GM18507 (cell line): ENCODE measurements at places on chromosomes 5 and 9.

DNA sequence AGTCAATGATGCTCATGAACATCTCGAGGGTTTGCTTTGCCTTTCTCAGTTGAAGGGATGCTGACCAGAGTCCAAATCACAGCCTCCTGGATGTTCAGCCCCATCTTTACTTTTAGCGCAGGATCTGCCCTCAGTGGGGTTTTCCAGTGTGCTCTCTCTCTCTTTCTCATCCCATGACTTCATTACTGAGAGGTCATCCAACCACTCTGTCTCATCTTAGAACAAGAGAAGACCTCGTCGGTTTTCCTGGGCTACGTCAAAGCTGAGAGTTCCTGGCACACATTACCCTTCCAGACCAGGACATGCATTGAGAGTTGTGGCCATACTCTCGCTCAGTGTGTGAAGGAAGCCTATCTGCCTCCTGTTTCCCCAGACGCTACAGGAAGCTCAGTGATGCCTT lies 47.3 kb downstream of the C9orf152 start:
- no peak for DNase-seq

GRCh38 chr5:2813678-2814077 lies 62.2 kb upstream of the IRX2 start:
- no peak for DNase-seq

GRCh38 chr5:179901915-179902762 lies 5.6 kb downstream of the TBC1D9B start:
- no peak for DNase-seq

DNA sequence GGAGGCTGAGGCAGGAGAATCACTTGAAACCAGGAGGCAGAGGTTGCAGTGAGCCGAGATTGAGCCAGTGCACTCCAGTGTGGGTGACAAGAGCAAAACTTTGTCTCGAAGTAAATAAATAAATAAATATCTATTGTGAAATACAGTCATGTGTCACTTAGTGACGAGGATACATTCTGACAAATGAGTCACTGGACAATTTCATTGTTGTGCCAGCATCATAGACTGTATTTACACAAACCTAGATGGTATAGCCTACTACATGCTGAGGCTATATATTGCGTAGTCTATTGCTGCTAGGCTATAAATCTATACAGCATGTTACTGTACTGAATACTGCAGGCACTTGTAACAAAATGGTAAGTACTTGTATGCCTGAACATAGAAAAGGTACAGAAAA lies 61.1 kb upstream of the CCL21 start:
- DNase-seq: no peak

- no peak for DNase-seq
Measured at GRCh38 chr5:122611406-122611805, 163.5 kb upstream of the SNX2 start.

GRCh38 chr9:73344060-73344459 lies 192.4 kb downstream of the ANXA1 start:
- DNase-seq: no peak

DNA sequence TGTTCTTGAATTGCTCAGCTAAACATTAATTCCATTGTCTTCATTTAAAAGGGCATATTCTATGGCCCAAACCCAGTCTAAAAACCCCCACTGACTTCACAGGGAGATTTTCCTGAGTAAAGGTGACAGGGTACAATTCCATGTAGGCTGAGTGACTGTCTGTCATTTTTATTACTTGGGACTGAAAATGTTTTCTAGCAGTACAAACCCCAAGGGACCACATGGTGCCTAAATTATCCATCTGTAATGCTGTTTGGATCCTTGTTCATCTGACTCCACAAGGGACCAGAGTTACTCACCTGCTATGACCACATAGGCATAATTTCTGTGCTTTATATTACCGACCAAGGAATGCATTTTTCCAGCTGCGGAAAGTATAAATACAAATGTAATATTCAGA lies 349.1 kb downstream of the ZNF608 start:
- DNase-seq: no peak

DNA sequence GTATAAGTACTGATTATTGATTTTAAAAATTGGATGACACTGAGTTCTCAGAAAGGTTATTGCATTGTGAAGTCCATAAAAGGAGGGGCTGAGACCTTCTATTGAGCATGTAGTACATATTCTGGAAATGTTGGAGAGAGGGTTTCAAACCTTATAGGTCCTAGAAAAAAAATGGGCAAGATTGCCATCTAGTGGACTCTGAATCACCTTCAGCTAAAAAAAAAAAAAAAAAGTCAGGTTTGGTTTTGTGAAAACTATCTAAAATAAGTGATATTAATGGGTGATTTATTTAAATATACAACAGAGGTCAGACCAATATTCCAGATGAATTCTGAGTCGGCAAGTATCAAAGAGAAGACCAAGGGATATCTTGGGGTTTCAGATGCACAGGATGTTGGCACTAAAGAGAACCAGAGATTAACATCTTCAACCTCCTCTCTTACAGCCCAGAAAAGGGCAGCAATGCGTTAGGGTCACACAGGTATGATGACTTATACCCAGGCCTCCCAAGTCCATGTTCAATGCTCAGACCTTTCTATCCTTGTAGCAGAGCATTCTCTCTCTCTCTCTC lies 109.8 kb upstream of the NMUR2 start:
- no peak for DNase-seq

DNA sequence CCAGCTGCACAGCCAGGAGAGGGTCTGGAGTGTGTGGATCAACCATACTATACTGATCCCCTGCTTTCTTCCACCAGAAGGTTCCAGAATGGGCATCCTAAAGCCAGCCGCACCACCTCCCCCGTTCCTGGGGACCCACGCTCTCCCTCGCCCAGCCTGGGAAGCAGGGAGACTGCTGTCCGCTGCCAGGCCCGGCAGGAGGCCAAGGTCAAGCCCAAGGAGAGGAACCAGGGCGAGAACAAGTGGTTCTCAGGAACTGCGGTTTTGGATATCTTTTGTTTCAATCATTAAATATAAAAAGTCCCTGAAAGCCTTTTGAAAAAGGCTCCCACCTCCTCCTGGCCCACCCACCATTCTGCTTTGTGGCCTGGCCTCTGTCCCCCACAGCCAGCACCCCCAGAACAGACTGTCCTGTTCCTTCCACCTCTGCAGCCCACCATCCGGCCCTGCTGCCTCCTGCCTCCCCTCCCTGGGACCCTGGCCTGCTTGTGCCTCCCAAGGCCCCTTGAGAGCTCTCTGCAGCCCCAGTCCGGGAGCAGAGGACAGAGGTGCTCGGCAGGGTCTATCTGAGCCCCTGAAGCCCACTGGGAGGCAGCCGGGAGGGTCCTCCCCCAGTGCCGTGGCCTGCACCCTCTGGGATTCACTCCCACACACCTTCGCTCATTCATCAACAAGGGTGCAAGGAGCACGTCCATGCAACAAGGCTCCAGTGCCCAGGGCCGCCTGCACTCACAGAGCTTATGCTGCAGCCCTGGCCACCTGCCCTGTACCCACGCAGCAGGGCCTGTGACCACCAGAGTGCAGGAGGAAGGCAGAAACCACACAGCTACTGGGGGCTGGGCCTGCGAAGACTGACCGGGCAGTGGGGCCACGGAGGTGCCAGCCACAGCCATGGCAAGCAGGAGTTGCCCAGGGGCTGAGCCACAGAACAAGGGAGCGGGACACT lies 614 bp upstream of the LCN6 start:
- DNase-seq: no peak

- DNase-seq: no peak
Measured at GRCh38 chr9:132040808-132041207, 38.9 kb downstream of the MED27 start.

DNA sequence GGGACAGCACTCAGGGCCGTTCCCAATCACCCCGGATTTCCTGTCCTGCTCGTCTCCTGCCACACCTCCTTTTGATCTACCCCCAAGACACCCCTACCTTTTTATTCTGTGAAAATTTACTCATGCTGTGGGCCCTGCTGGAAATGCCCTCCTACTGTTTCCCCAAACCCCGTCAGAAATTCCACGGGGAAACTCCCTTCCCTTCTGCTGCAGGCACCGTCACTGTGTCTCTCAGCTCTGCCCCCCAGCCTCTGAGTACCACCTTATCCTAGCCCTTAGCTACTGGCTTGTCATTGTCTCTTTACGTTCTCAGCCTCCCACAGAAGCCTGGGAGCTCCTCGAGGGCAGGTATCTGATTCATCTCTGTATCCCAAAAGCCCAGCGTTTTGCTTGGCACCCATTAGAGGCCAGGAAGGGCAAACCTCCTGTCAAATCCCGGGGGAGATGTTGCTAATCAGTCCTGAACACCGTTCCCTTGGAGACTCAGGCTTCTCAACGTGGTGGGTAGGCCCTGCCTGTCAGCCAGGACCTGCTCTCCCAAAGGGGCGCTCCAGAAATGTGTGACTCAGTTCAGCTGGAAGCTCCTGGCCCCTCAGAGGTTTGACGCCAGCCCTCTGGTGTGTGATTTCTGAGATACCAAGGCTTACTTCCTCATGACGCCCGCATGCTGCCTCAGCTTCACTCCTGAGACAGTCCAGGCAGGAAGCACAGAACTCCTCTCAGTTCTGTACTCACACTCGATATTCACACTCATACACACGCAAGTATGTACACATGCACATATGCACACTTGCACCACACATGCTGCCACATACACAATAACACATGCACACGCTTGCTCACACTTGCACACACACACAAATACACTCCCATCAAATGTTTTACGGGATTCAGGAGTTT lies 50.7 kb upstream of the GRHPR start:
- DNase-seq: no peak

DNA sequence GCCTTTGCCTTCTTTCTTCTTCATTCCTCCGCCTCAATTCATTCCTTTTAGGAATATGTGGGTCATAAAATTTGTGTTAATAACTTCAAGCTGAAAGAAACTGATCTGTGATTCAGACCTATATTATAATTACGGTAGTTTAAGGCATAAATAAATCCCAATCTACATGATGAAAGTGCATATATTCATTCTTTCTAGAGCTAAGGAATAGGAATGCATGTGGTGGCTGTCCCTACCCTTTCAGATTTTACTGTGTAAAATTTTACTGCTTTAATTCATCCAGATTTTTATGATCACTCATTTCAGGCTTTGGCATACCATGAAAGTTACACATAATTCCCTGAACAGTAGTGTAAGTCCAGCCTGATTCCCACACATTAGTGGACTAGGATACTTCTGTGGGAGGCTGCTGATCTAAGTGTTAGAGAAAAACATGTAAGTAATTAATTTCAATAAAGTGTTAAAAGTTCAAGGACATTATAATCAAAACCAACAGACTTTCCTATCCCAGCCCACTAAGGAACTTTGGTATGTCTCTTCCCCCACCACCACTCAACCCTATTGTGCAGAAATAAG lies 83.1 kb downstream of the HINT1 start:
- DNase-seq: no peak

DNA sequence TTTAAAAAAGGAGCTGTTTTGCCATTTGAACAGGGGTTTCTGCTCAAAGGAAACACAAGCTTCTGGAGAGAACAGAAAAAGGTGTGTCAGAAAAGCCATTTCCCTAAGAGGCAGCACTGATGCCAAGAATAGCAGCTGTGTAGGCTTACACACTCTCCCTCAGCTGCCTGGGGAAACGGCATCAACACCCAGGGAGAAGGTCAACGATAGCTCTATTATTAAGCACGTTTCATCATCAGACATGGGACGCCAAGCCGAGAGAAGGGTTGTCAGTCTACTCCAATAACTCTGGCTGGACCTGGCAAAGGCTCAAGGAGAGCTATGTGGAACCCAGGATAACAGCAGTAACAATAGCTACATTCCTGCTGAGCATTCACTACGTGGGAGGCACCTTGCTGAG lies 314.2 kb downstream of the CDK5RAP2 start:
- no peak for DNase-seq

GRCh38 chr5:71872311-71872864 lies 153.3 kb downstream of the CARTPT start:
- DNase-seq: no peak

DNA sequence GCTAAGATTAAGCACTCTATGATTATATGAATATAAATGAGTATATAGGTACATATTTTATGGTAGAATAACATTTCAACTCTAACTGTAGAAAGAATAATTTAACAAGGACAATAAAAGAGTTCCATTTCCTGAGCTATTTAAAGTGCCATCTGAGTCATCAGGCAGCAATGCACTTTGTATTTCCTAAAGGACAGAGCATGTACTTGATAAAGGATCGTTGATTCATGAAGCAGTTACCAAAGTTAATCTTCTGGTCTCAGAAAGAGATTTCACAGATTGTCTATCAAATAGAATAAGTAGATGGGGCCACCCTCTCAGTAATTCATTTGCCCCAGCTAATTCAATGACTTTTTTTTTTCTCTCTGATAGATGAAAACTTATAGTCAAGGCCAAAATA lies 747.8 kb downstream of the CDH18 start:
- DNase-seq: no peak

DNA sequence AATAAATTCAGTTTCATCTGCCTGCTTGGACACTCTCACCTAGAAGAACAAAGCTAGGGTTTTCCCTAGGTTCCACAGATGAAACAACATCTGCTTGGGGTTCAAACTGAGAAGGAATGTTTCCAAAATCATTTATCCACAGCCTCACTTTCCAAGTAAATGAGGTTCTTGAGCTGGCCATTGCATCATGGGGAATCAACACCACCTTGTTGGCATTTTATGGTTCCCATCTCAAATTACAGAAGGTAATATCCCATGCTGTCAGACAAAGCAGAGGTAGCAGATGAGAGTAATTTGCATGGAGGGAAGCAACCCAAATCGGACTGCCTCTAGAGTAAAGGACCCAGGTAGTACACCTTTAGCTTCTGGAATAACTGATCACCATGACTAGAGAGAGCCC lies 10.5 kb upstream of the NR4A3 start:
- no peak for DNase-seq

DNA sequence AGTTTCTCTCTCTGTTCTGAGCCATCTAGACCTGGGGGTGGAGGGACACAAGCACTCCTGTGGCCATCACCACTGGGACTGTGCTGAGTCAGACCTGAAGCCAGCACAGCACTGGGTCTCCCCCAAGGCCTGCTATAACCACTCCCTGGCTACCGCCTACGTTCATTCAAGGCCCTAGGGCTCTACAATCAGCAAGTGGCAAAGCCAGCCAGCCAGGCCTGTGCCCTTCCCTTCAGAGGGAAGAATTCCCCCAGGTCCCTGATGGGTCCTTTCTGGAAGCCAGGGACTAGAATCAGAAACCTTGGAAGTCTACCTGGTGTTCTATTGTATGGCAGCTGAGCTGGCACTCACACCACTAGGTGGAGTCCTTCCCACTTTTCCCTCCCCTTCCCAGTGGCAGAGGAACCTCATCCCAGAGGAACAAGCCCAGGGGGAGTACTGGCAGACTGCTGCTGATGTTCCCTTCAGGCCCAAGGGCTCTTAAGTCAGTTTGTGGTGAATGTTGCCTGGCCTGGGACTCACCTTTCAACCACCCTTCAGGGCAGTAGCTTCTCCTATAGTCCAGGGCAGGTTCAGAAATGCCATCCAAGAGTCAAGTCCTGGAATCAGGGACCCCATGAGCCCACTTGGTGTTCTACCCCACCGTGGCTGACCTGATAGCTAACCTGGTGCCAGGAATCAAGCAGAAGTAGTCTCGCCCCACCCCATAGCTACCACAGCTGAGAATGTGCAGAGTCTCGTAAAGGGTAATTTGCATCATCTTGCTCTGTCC lies 20.0 kb downstream of the JMY start:
- DNase-seq: no peak

GRCh38 chr5:150313501-150313900 lies 10.8 kb upstream of the ARSI start:
- DNase-seq: no peak
